ENCODE measurements at places on chromosomes 5 and 9.
A peak's percentile ranks its signal among the peaks of the same experiment; 100 is the strongest.

DNA sequence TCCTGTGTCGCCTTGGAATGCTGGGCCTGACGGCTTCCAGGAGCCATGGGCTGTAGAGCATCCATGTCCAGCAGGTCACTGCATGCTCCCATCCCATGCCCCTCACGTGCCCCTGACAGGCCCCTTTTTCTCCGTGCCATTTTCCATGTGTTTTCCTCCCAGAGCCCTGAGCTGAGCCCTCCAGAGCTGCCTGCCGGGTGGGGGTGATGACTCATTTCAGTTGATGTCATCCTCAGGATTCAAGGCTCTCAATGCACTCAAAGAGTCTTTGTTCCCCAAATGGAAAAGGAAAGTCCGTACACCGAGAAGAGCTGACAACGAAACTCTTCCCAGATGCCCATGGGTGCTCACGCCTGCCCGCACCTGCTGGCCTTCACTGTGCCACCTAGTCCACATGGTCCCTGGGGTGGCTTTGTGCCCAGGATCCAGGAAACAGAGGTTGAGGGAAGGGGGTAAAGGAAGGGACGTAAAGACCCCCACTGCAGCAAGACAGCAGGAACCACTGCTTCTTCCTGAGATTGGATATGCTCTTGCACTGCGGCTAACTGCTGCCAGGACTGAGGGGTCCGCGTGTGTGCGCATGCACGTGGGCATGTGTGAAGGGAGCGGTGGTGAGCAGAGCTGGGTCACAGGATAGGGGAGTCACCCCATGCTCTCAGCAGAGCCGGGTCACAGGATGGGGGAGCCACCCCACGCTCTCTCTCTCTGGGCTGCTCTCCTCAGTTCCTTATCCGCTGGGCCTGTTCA lies 27.6 kb downstream of the COL15A1 start:
- DNase-seq: no peak

DNA sequence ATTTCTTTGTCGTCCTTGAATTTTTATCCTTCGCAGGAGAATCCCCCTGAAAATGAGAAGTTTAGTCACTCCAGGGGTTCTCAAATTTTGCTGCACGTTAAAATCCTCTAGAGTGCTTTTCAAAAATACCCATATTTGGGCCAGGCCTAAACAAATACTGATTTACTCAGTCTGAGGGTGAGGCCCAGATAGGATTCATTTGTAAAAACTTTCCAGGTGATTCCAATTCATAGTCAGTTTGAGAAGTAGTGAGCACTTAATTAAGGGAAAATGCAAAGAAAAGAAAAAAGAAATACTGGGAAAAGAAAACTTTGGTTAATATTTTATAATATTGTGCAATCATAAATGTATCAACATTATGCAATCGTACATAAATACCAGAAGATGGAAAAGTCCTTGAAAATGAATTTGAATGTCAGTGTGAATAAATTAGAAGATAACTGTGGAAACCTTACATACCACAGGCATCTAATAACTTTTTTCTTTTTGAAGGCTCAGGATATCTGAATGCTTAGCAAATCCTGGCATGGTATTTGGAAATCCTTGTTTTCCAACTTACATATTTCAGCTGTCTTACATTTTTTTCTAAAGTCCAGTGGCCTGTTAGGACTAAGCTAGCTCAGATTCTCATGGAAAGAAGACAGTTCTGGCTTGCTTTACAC lies 116.5 kb upstream of the DAPK1 start:
- DNase-seq: no peak

DNA sequence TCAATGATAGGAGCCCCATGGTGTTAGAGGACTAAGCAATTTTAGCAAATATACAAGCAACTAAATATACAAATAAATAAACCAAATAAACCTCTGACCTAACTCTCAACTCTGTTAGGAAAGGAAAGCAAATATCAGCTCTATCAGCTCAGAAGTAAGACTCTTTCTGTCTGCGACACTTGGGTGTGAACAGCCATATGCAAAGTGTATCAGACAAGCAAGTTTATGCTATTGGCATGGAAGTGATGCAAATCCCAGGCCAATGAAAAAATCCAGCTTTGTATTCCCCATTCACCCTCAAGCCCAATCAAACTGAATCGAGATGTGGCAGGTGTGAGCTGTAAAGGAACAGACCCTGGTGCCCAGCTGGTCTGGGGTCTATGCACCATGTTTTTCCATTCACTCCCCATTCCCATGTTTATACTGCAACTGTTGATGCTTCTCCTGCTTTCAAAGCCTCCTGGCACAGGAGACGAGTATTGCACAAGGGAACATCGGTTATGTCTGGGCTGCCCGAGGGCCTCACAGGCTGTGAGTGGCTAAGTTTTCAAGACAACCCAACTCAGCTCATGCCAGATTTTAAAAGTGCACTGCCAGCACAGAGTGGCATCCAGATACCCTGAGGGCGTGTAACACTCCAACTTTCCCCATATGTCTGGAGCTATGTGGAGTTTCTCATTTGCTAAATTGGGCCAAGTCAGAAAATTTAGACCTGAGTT lies 73.1 kb downstream of the FEM1C start:
- no peak for DNase-seq

DNA sequence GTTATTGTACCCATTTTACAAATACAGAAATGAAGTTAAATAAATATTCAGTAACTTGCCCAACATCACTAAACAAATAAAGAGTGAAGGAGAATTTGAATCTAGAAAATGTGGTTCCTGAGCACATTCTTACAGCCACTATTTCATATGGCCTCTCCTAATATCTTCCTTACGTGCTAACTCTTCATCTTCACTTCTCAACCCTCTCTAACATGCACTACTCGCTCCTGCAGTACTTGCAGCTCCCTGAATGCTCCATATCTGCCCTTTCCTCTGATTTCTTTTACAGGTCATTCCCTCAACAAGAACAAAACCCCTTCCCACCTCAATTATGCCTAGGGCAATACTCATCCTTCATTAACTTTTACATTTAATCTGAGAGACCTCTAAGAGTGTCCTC lies 711.5 kb downstream of the CETN3 start:
- DNase-seq: no peak

DNA sequence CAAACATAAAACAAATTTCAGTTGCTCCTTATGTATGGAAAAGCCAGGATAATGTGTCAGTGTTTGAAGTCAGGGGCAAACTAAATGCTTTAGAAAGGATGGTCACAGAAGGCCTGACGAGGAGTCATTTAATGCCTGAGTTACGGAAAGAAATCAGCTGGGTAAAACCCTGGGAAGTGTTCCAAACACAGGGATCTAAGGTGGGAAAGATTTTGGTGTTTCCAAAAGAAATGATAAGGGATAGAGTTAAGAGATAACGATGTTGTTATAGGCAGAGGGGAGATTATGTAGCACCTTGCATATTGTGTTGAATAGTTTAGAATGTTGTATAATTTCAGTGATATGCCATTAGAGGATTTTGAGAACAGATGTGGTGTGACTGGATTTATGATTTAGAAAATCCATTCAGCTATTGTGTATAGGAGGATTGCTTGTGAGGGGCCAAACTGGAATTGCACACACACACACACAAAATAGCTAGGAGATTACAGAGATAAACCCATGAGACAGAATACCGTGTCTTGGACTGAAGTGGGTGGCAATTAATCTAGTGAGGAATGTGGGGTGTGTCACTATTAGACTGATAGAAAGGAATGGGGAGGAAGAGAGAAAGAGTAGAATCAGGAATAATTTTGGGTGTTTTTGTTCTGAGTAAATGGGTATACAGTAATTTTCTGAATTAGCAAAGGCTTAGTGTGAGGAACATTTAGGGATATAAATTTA lies 274.2 kb upstream of the DAB2 start:
- DNase-seq: no peak

GRCh38 chr9:101625876-101626275 lies 31.1 kb upstream of the PPP3R2 start:
- no peak for DNase-seq

GRCh38 chr5:153987301-153987700 lies 51.4 kb downstream of the FAM114A2 start:
- DNase-seq: no peak

- peak; percentile 14 for DNase-seq
These were observed 405.4 kb upstream of the ACTBL2 start for GRCh38 chr5:57887851-57888621.

DNA sequence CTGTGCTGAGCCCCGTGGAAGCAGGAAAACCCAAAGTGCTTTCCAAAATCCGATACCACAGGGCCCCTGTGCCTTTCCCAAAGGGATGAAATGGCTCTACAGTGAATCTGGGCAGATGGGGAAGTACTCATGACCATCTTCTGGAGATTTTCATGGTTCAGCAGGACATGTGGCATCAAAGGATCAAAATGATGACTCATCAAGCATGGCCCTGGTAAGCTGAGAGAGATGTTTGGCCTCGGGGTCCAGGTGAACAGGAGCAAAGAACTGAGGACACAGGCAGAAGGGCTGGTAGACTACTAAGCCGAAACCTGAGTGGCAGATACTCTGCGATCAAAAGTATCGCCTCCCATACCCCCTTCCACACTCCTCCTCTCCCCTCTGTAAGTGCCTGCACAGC lies 160.0 kb upstream of the EFNA5 start:
- DNase-seq: no peak

DNA sequence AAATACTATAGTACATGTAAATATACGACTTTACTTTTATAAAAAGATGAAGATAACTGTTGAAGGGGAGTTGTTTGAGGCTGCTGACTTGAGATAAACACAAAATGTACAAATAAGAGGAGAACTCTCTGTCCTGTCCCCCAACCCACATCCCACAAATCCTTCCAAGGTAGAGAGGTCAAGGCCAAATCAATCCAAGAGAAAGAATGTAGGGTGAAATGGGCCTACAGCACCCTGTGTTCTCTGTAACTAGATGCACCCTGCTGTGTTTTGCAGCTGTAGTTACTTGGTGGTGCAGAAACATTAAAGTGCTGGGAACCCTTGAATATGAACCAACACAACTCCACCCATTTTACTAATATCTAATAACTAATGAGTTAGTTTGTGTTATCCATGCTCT lies 2.0 kb upstream of the LHFPL2 start:
- DNase-seq: no peak

DNA sequence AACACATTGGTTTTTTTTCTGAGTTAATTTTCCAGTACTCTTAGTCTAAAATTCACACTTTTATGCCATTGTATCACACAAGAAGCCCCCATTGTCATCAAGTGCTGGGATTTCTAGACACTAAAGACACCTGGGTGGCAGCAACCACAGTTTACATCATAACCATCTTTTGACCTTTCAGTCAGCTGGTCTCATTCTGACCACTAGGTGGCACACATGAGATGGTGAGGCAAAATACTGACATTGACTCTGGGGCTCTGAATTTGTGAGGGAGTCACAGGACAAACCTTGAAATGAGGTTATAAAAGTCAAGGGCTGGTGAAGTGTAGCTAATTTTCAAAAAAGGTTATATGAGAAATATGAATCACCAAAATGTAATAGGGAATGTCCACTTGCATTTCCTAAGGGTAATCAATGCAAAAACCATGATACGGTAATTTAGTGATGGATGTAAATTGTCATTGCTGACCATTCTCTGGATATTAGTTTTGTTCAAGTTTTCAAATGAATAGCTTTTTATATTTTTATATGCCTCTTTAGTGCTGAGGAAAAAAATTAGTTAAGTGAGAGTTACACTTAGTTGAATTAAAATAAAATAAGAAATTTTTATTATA lies 229.4 kb downstream of the DMAC1 start:
- peak; percentile 59 for DNase-seq

DNA sequence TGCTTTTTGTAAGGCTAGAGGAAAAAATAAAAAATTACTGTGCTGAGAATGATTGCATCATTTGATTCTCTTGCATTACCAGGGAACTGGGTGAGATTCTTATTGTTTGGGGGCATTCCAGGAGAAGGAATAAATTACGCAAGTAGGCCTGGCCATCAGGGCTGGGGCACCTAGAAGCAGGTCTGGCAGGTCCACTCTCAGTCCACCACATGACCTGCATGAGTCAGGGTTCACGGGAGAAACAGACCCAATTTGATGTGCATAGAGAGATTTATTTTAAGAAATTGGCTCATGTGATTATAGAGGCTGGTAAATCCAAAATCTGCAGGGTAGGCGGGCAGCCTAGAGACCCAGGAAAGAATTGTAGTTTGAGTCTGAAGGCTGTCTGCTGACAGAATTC lies 59.6 kb downstream of the ZNF622 start:
- DNase-seq: no peak

GRCh38 chr5:16776611-16777251 lies 159.4 kb downstream of the MYO10 start:
- peak; percentile 27 for DNase-seq

DNA sequence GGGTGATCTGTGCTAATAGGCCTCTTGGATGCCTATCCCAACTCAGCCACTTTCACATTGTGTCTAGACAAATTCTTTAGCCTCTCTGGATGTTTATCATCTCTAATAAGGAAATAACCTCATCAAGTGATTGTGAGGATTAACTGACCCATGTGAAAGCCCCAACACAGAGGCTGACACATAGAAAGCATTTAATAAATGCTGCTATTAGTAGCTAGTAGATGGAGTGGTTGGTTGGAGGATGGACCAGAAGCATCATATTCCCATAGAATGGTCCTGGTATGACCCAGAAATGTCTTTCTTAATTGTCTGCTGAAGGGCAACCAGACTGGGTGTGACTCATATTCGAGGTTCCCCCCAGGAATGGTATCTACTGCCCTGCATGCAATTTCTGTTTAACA lies 124.4 kb downstream of the PIK3R1 start:
- no peak for DNase-seq

GRCh38 chr5:128493657-128494329 lies 44.3 kb downstream of the FBN2 start:
- no peak for DNase-seq

- DNase-seq: no peak
These were observed 34.8 kb upstream of the SMARCA2 start for GRCh38 chr9:1980387-1980786.

DNA sequence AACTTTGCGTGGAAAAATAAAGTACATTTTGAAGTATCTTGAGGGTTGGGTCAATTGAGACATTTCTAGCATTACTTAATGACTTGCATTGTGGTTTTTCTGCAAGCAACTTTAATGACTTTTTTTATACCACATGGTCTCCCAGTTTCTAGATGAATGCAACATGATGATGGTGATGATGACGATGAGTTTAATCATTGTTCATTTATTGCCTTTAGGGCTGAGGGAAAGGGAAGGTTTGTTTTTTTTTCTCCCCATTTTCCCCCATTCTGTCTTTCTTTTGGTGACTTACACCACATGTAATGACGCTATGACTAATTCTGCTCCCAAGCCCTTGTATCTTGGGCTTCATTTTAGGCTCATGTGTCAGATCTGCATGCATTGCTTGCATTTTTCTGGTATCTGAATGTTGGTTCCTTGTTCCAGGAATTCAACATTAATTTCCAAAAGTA lies 57.7 kb upstream of the NXNL2 start:
- DNase-seq: no peak

DNA sequence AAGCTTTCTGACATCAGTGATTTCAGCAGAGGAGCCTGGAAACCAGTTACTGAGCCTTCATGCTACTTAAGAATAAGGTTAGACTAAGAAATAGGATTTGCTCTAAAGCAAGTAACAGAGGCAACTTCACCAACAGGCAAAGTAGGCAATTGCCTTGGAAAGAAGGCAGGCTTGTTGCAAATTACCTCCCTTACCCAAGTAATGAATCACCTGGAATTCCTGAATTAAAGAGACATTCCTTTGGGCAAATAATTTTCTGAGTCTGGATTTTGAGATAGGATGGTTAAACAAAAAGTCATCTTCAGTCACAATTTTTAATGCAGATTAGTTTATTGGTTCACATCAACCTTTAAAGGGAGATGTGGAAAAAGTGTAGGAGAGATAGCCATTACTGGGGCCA lies 92.8 kb downstream of the ITGA1 start:
- no peak for DNase-seq
